ENCODE measurements at places on chromosomes 5 and 9.
A peak's percentile ranks its signal among the peaks of the same experiment; 100 is the strongest.

- DNase-seq: no peak
Observed at GRCh38 chr9:128344931-128345605, 4.7 kb downstream of the SLC27A4 start.

DNA sequence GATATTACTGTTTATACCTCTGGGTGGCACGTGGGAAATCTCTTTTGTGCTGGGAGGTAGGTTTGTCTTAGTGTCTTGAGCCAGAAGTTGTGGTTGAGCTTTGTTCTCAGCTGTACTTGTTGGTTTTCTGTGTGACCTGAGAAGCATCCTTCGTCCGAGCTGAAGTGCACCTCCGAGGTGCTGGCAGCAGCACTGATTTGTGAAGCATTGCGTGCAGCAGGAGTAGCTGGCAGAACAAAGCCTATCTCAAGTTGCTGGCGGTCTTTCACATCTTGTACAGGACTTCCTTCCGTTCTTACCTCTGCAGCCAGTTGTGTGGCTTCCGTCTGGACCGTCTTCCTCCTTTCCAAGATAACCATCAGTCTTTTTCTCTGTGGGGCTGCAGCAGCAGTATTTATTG is 4.3 kb downstream of the PRRC2B start:
- peak; percentile 49 for DNase-seq

- DNase-seq: no peak
Observed at GRCh38 chr5:149125386-149125891, 15.9 kb upstream of the ABLIM3 start.

GRCh38 chr5:132471944-132472343 is 18.6 kb downstream of the IRF1 start:
- no peak for DNase-seq

GRCh38 chr5:76709762-76710161 is 6.2 kb upstream of the F2R start:
- DNase-seq: no peak

- no peak for DNase-seq
Observed at GRCh38 chr9:76557674-76558225, 98.8 kb downstream of the GCNT1 start.

DNA sequence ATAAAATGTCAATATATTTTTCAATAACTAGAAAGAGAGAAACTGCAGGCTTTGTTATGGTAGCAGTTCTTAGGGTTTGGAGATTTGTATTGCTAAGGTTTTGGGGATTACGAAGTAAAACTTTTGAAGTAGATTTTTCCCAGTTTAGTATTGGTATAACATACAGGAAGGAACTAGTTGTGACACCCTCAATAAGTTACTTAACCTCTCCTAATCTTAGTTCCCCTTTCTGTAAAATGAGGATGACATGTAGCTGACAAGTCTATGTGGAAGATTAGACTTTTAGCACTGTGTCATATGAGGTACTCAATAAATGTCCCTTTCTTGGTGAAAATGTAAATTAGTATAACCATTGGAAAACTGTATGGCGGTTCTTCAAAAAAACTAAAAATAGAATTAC is 73.4 kb upstream of the ATG10 start:
- DNase-seq: no peak

DNA sequence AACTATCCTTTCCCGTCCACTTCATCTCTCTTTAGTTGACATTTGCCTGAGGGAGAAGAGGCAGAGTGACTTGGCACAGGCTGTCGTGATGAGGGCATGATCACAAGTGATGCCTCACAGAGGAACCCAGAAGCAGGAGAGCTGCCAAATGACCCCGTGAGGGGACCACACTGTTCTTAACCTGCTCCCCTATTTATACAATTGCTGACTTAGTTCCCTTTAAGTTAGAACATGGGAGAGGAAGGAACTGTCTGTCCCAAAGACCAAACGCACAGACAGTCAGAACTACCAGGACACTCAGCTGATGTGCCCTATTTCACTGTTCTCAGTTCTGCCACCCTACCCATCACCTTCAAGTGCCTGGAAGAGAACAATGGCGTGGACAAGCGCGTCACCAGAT is 73.7 kb downstream of the SLC1A3 start:
- no peak for DNase-seq

GRCh38 chr9:71308454-71308853 is 187.0 kb upstream of the TRPM3 start:
- no peak for DNase-seq

DNA sequence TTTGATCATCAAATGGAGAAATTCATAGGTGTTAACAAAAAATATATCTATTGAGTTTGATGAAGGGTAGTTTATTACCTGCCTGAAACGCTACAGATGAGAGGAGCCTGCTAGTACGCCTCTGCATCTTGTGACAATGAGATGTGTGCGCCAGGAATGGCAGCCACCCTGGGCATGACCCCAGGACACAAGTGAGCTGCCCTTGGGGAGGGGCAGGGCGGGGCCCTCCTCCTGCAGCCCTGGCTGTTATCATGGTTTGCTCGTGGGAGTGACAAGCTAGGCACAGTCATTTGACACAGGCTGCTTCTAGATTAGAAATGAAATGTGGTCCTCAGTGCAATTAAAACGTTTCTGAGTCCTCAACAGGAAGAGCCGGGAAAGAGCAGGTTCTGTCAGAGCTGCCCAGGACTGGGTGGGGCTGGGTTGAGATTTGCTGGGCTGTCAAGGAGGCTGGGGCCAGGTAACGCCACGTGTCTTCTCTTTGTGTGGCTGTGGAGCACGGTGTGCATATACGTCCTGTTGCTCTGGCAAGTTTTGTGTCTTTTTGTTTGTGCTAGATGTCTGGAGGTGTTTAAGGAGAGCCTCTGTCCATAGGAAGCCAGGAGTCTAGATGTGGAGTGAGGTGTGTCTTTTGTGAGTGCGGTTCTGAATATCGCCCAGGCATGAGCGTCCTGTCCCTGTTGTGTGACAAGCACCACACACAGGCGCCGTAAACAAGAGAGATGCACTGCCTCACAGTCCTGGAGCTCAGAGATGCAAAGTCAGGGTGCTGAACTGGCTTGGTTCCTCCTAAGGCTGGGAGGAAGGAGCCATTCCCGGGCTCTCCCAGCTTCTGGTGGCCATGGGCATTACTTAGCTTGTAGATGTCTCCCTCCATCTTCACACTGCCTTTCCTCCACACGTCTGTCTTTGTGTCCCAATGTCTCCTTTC is 129.0 kb upstream of the IRX4 start:
- no peak for DNase-seq

GRCh38 chr9:21974343-21974721 is 19.9 kb downstream of the CDKN2A start:
- DNase-seq: no peak

- DNase-seq: no peak
Observed at GRCh38 chr5:135930949-135931295, 23.9 kb downstream of the LECT2 start.
